ENCODE measurements at places on chromosomes 4 and X. TPM values are rescaled to one million over a fixed set of nuclear protein-coding genes. Genes with fewer than 3 reads are reported as not detected.

The CSAG3 gene
- total RNA-seq = not detected

The HPGD gene
- total RNA-seq = 91.2 TPM

The MAGEB17 gene
- total RNA-seq = not detected

The AADAT gene
- 20.9 TPM for total RNA-seq

The MAGEA9 gene
- not detected for total RNA-seq

The IRS4 gene
- under 0.01 TPM for total RNA-seq

The PDCL2 gene
- total RNA-seq = not detected

The CT83 gene
- not detected for total RNA-seq

The ADH7 gene
- not detected for total RNA-seq

The LARP7 gene
- 21.5 TPM for total RNA-seq

The SLC9A7 gene
- 0.51 TPM for total RNA-seq

The SPANXC gene
- not detected for total RNA-seq

The CITED1 gene
- not detected for total RNA-seq

The ODAPH gene
- total RNA-seq = not detected

The TMPRSS11F gene
- total RNA-seq = not detected

The TXK gene
- total RNA-seq = 6.4 TPM

The TRMT10A gene
- total RNA-seq = 11.9 TPM

The DDX60 gene
- 37.2 TPM for total RNA-seq

The RBPJ gene
- 238 TPM for total RNA-seq

The CHIC2 gene
- total RNA-seq = 26.0 TPM

The CT45A5 gene
- total RNA-seq = not detected

The SPANXB1 gene
- total RNA-seq = not detected

The CRMP1 gene
- total RNA-seq = 42.8 TPM

The NHSL2 gene
- 30.8 TPM for total RNA-seq

The TBC1D9 gene
- 3.8 TPM for total RNA-seq

The RTL5 gene
- 2.4 TPM for total RNA-seq

The FAM9C gene
- total RNA-seq = not detected

The SNCA gene
- total RNA-seq = 27.4 TPM

The HSPA4L gene
- total RNA-seq = 0.26 TPM

The TMEM144 gene
- 5.5 TPM for total RNA-seq

The CT45A1 gene
- total RNA-seq = not detected

The MAP7D2 gene
- total RNA-seq = not detected

The NXF2 gene
- total RNA-seq = not detected

The SCRG1 gene
- total RNA-seq = not detected

The CXorf51B gene
- not detected for total RNA-seq

The NSUN7 gene
- not detected for total RNA-seq

The GLRA3 gene
- total RNA-seq = 0.41 TPM

The GRPEL1 gene
- total RNA-seq = 29.8 TPM

The CTAG1A gene
- total RNA-seq = not detected

The AWAT2 gene
- total RNA-seq = not detected

The SPATA18 gene
- total RNA-seq = under 0.01 TPM

The MRPL1 gene
- total RNA-seq = 31.0 TPM
